Astrocyte of the cerebellum (primary cell): ENCODE measurements at places on chromosomes 3 and 15.

DNA sequence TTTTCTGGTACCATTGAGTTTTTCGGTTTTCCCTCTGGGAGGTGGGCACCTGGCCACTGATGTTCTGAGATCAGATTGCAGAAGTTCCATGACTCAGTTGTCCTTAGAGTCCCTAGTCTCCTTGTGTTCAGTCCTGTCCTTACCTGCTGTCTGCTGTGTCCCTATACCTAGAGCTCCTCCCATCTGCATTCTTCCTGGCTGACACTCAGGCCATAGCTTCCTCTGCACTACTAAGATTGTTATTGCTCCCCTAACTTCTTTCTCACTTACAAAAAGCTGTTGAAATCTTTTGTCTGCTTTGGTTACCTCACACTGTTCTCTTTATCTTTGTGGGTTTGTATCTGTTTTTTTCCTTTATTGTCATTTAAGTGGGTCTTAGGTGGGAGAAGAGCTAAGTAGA lies 13.2 kb downstream of the USP3 start:
- DNase-seq, result no peak

DNA sequence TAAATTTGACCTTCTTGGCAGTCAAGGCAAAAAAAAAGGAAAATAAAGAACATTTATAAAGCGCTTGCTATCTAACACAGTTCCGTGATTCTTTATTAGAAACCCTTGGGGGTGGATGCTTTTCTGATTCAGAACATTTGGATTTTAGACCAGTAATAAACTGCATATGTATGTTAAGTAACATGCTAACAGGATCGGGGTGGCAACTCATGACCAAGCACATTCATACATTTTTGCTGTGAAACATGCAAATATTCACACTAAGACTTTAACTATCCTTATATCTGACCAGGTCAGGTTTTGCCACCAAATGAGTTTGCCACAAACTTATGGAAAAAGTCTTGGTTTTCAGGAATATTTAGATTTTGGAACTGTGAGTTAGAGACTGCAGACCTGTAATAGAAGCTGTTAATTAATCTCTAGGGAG lies 30.4 kb upstream of the KLF13 start:
- DNase-seq, result no peak

- no peak for DNase-seq
These were observed 173.8 kb upstream of the THBS1 start for GRCh38 chr15:39407116-39407515.

GRCh38 chr3:188797045-188797444 lies 374.7 kb upstream of the TPRG1 start:
- no peak for DNase-seq

DNA sequence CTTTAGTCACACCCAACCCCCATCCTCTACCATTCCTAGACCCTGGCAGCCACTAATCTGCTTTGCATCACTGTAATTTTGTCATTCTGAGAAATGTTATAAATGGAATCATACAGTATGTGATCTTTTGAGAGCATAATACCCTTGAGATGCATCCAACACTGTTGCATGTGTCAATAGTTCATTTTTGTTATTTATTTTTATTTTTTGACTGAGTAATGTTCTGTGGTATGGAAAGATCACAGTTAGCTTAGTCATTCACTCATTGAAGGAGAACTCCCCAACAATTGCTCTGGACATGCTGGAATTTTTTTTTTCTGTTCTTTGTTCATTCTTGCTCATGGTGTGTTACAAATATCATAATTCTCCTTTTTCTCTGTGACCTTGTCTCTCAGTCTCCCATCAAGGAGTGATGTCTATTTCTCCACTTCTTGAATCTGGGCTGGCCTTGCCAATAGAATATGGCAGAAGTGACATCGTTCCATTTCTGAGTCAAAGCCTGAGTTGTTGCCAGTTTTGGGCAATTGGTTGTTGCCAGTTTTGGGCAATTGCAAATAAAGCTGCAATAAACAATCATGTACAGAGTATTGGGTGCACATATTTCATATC lies 6.8 kb upstream of the ADPGK start:
- DNase-seq, result no peak

DNA sequence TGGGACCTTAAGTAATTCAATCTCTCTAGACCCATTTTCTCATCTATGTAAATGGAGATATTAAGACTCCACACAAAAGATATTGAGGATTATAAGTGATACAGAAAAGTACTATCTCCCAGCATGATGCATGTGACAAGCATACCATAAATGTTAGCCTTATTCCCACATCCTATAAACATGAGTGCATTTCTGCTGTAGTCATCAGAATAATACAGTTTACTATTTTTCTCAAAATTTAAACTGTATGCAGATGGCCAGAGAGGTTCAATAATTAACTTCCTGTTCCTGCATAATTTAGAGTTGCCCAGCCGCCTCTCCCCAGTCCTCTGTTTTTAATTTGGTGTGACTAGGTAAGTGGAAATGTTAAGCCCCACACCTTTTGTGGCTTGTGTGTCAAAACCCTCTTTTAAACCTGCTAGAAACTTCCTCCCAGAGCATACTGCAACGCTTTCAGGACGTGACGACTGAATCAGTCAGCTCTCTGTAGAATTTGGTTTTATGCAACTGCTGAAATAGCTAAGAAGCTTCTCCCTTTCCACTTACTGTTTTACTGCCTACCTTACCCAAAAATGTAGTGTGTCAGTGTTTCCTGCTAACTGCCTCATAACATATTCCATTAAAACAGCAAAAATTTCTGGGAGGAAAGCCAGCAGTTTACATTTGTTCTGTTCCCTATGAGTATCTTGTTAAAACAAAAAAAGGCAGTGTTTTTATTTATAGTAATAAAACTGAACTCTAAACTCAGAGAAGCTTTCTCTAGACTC lies 1037.9 kb downstream of the EPHA3 start:
- no peak for DNase-seq

GRCh38 chr3:139281096-139281495 lies 62.7 kb upstream of the MRPS22 start:
- no peak for DNase-seq

DNA sequence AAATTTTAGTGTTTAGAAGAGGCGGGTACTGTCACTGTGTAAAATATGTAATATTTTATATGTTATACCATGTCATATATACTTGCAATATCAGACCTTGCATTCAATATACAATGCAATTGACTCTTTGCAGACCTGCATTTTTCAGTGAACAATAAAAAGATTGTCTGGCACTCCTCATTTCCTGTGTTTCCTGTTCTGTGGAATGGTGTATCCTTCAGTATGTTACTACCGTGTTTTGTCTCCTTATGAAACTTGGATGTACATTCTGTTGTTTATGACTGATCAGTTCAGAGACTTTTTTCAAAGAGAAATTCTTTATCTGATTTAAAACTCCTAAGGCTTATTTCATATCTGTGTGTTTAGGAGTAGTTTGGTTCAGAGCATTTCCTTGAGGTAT lies 31.5 kb downstream of the APH1B start:
- DNase-seq, result no peak

DNA sequence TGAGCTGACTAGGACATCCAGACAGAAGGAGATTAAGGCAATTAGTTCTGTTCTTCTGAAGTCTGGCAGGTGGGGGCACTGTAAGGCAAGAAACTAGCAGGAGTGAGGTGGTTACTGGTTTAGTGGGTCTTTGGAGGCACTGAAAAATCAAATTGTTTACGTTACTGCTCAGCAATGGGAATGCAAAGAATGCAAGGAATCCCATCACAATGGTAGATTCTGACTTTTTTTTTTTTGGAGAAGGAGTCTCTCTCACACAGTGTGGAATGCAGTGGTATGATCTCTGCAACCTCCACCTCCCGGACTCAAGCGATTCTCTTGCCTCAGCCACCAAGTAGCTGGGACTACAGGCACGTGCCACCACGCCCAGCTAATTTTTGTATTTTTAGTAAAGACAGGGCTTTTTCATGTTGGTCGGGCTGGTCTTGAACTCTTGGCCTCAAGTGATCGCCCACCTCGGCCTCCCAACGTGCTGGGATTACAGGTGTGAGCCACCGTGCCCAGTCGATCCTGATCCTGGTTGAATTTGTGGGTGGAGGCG lies 16.4 kb downstream of the FAM107A start:
- DNase-seq, result peak; percentile 95

DNA sequence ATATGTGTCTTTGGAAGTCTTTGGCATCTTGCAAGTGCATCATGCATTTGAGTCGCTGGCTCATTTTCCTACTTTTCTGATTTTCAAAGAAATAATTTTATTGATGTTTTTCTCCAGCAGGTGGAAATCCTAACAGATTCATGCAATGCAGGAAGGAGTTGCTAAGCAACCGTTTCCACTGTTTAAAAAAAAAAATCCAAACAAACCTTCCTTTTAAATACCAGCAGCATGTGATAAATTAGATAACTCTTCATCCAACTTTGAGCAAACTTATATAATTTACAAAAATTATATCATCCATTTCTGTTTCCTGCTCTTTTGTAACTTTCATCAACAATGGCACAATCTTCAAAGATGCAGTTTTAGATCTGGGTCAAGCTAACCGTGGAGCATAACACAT lies 364.1 kb downstream of the MFSD1 start:
- DNase-seq, result no peak

DNA sequence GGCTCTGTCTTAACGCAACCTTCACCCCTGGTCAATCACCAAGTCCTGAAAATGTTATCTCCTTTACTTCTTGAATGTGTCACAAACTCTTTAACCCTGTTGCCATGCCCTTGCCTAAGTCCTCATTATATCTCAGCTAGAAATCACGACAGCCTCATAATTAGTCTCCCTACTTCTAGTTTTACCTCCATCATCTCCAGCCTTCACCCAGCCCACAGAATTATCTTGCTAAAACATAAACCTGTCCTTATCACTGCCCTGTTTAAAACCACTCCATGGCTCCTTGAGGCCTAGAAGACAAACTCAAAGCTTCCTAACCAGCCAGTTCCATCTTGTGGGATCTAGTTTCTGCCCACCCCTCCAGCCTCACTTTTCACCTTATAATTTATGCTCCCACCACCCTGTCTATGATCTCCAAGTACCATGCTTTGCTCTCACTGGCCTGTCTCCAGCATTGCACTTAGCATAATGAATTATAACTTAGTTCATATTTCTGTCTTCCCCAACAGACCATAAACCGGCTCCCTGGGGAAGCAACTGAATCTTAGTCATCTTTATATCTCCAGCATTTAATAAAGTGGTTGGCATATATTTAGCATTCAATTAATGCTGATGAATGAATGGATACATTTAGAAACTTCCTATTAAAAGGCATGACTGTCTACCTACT lies 39.2 kb downstream of the GPR176 start:
- no peak for DNase-seq

DNA sequence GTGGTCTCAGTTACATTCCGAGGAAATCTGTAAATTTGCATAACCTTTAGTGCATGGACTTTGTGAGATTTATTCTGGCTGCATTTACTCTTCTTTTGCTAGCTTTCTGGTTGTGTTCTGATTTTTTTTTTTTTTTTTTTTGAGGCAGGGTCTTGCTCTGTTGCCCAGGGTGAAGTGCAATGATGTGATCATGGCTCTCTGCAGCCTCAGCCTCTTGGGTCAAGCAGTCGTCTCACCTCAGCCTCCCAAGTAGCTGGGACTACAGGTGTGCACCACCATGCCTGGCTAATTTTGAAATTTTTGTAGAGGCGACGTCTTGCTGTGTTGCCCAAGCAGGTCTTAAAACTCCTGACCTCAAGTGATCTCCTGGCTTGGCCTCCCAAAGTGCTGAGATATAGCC lies 12.6 kb downstream of the RAB5A start:
- DNase-seq, result no peak

GRCh38 chr15:98599909-98600691 lies 48.2 kb upstream of the IGF1R start:
- no peak for DNase-seq

GRCh38 chr3:11140030-11140712 lies 14.1 kb upstream of the HRH1 start:
- DNase-seq, result no peak

GRCh38 chr3:175107231-175107630 lies 248.1 kb downstream of the NAALADL2 start:
- no peak for DNase-seq

GRCh38 chr3:188780193-188781147 lies 391.3 kb upstream of the TPRG1 start:
- no peak for DNase-seq

DNA sequence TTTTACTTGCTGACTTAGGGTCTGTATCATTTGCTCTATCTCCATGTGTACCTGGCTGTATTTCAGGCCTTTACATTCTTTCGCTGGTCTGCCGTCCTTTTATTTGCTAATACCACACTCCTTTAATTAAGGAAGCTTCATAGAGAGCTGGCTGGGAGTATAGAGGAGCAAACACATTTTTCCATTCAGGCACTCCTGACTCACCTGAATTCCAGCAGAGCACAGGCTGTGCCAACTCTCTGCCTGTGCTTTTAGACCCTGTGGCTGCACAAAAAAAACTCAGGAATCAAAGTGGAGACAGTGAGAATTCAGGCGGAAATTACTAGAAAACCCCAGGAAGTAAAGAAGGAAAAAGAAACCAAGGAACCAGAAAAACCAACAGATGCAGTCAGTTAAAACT lies 29.0 kb upstream of the ATP10A start:
- DNase-seq, result peak; percentile 59
